ENCODE measurements at places on chromosomes 3 and 15.

GRCh38 chr15:66105286-66106265, 148.0 kb downstream of the MEGF11 start:
- no peak for DNase-seq

GRCh38 chr15:98541519-98541918, 106.8 kb upstream of the IGF1R start:
- no peak for DNase-seq

GRCh38 chr3:147049821-147050220, 356.5 kb downstream of the ZIC4 start:
- DNase-seq: no peak

- peak; percentile 20 for DNase-seq
Observed at GRCh38 chr3:109098079-109098644, 19.8 kb downstream of the MORC1 start.

DNA sequence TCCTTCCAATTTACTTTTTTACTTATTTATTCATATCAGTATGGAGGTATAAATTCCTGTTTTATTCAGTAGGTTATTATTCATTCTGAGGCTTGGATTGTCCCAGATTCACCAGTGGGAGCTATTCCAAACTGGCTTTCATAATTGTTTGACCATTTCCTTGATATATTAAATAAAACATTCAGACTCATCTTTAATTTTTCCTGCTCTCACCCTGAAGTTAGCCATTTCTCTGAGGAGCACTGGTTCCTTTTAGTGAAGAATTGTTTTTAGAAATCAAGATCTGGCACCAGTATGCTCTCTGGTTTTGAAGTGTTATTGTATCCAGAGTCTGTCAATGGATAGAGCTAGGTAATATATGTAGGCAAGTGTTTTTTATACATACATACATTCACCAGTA, 66.9 kb upstream of the DCBLD2 start:
- no peak for DNase-seq

DNA sequence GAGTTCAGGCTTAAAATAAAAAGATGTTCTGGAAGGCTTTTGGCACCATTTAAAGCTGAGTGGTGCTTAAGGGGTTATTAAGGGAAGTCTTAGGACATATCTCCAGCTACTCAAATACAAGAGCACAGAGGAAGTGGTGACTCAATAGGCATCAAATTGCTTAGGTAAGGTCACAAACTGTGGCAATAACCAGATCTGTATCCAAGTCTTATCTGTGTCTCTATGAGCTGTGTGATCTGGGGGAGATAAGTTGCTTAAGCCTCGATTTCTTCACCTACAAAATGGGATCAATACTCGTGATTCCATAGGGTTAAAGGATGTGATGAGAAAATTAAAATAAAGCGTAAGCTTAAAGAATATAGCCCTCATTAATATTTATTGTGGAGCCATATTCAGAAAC, 7.6 kb downstream of the HDC start:
- no peak for DNase-seq

DNA sequence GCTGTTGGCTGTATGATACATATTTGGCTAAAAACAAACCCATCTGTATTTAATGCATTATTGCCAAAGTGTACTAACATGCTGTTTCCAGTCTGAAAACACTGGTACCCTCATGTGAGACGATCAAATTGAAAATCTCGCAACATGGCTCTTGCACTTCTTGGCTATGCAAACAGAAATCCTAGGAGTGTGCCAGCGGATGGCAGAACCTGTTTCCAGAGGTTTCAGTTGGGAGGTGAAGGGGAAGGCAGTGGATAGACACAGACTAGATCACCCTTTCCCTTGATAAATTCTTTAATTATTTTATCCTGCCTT, 350.3 kb downstream of the TUSC7 start:
- no peak for DNase-seq

DNA sequence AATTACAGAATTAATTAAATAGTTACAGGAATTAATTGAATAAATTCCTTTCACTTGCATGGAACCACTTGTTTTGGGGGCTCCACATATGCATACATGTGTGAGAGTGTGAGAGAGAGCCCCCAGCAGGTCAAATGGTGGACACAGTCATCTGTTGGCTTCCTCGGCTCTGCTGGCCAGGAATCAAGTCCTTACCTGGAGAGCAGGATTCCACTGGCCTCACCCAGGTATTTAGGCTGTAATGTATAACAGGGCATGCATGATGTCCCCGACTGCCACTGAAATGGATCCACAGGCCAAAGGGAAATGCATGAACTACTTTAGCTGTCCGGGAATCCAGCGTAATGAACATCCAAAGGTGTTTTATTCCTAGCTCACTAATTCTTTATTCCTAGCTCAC, 139.7 kb upstream of the SMAD3 start:
- no peak for DNase-seq

DNA sequence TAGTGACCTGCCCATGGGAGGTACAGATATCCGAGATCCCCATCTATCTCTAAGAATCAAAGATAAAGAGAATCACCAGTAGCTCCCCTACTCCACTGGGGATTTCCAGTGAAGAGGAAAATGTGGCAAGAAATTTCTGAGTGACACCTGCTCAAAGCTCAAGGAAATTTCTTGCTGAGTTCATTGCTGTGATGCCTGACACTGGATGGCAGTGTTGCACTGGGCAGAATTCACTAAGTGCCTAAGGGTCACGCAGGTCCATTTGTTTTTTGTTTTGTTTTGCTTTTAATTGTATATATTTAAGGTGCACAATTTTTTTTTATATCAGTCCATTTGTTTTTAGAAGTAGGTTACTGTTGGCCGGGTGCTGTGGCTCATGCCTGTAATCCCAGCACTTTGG, 109.5 kb upstream of the KCNAB1 start:
- DNase-seq: peak; percentile 58

DNA sequence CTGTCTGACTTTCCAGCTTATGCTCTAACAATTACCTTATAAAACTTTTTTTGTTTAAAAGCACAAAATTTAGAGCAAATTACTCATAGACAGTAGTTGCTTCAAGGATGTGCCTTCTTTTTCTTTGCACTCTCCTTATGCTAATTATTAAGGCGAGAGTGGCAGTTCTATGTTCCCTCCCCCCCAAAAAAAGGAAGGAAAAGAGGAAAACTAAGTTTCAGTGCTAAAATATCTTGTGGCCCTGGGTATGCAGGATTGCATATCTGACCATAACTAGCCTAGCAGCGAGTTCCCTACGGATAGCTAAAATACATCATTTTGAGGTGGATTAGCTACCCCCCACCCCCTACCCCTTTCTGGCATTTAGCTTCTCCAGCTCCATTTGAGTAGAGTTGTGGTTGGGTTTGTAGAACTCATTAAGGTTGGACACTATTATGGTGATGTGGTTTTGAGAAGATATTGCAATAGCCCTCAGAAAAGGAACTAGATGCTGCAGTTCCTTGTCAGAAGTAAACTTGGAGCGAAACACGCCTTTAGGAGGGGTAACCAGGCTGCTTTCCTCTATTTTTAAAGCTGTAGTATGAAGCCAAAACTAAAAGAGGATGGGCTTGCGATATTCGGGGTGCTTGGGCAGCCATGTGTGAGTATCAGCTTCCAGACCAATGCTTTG, 174.6 kb downstream of the AKAP13 start:
- DNase-seq: no peak

DNA sequence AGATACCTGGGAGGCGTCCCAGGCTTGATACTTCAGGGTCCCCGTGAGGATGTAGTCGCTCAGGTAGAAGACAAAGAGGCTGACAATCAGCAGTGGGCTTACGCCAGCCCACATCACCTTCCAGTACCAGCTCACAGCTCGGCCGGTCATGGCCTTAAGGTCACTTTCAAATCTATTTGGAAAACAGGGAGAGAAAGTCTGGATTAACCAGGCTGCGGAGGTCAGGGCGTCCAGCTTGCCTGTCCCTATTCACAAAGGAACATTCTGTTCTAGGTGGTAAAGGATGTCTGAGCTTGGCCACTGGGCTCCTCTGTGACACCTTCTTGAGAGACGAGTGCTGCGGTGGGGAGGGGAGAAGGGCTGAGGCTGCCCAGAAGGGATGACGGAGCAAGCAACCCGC, 36.5 kb downstream of the SLC6A20 start:
- DNase-seq: no peak

DNA sequence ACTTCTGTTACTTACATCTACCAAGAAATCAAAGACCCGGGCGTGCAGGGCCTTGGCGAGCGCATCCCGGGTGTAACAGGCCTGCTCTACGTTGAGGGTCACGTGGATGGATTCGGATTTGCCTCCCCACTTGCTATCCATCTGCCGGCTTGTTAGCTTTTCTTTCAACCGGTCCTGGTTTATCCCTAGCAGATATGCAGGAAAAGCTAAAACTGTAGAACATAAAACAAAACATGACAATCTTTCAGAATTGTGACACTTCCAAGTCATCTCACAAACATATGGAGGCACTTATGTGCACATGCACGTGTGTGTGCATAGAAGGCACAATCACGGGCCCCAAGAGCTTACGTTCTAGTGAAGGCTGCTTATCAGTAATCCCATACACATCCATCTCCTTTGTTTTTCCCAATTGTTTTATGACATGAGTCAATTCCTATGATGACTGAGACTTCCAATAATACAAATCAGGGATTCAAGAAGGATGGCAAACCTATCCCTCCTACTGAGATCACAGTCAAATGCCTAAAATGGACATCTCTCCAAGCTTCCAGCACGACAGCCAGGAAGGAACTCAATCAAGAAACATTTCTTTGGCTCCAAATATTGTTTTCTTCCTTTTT, 11.3 kb downstream of the LDHAL6B start:
- DNase-seq: no peak

DNA sequence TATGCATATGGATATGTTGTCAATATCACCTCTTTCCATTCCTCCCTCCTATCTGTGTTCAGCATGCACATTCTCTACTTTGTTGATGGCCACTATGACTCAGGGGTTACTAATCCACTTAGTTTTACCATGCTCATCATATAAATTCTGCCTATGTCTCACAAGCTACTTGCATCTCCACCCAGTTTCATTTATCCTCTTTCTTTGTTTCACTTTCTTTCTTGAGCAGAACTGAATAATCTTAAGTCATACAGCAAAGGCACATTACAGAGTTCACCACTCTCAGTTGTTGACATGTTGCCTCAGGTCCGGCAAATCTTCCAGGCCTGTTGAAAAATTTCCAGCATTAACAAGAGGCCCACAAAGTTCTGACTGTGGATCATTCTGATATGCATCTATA, 71.5 kb downstream of the SSR3 start:
- DNase-seq: no peak

GRCh38 chr3:71510510-71510909, 73.0 kb downstream of the FOXP1 start:
- no peak for DNase-seq

- DNase-seq: no peak
Observed at GRCh38 chr15:88029696-88030095, 226.8 kb downstream of the NTRK3 start.

- DNase-seq: no peak
Observed at GRCh38 chr3:12898965-12899755, 57.8 kb upstream of the RPL32 start.

GRCh38 chr15:82146990-82147461, 101.2 kb upstream of the MEX3B start:
- no peak for DNase-seq

DNA sequence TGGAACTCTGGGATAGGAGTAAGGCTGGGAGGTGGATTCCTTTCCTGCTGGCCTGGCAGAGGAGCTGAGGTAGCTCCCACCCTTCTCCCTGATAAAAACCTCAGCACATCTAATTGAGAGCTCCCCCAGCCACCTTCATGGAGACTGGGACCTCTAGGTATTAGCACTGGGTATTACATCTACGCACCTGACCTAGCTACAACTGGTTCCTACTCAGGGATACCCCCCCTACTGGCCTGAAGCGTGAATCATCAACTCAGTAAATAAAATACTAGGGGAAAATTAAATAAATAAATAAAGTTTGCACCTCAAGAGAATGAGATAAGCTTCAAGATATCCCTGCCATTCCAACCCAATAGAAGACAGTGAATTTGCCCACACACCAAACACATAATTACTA, 140.4 kb downstream of the NEK10 start:
- DNase-seq: peak; percentile 41

- no peak for DNase-seq
Observed at GRCh38 chr3:77412021-77412438, 372.1 kb downstream of the ROBO2 start.
